ENCODE measurements at places on chromosomes 5 and 9. TPM values are rescaled to one million over a fixed set of nuclear protein-coding genes. Genes with fewer than 3 reads are reported as not detected.

The BOD1 gene
- total RNA-seq: 100.0 TPM

The STPG3 gene
- not detected for total RNA-seq

The MLANA gene
- not detected for total RNA-seq

The ANKRD18B gene
- 2.9 TPM for total RNA-seq

The STOML2 gene
- 121 TPM for total RNA-seq

DNA sequence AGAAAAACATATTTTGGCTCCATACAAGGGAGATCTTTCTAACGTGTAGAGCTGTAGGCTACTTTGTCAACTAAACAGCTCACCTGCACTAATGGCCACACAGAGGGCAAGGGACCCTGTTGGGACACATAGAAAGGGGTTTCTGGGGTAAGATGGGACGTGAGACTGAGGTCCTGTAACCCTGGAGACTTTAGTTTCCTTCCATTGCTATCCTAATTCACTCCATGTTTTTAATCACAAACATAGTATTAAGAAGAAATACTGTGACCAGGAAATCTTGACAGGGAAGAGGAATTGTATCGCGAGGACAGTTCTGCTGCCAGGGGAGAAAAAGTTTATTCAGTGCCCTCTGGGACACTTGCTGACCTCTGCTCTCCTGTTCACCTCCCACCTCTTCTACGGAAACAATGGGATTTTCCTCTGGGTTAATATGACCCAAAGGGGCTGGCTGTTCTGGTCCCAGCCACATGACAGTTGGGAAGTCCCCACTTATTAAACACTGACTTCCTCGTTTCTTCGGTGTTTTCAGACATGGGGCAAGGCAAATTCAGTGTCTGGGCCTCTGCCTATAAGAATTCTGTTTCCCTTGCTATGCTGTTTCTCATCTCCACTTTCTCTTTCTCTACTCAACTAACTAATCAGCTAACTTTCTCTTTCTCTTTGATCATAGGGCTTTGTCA is 106.9 kb upstream of the SEMA6A start:
- no peaks in the 10 kb centered on the region for H3K36me3 ChIP-seq
- no peak overlapping the region for H3K27ac ChIP-seq
- H3K27me3 ChIP-seq: no peaks in the 10 kb centered on the region
- H3K4me3 ChIP-seq: no peak overlapping the region

DNA sequence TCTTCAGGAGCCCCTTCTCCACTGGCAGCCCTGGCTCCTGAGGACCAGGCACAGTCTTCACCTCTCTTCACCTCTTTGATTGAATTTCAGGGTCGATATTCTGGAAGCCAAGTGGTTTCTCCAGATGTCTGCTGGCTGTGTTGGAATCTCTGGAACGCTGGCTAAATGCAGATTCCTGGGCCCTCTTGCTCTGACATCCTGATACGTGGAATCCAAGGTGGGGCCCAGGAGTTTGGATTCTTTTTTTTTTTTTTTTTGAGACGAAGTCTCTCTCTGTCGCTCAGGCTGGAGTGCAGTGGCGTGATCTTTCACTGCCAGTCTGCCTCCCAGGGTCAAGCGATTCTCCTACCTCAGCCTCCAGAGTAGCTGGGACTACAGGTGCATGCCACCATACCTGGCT is 26.8 kb upstream of the IER5L start:
- no peaks in the 10 kb centered on the region for H3K27me3 ChIP-seq
- H3K4me1 ChIP-seq: peaks cover 10% of the 10 kb centered on the region
- no peak overlapping the region for H3K4me3 ChIP-seq
- DNase-seq: no peak
- H3K36me3 ChIP-seq: no peaks in the 10 kb centered on the region
- no peak overlapping the region for H3K27ac ChIP-seq

DNA sequence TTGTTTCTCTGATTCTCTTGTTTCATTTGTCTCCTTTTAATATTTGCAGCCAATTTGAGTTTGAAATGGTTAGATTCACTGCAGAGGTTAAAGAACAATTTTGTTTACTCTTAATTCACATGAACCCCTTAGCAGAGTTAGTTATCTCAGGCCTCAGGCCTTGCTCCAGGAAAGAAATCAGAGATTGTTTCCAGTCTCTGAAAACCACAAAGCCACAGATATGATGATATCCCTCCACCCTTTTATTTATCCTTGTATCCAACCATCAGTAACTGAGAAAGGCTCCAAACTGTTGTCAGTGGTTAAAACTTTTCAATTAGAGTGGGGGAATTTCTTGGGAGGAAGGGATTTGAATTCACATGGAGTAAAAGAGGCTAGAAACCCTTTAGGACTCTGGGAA is 406.0 kb upstream of the DMAC1 start:
- H3K4me1 ChIP-seq: no peaks in the 10 kb centered on the region
- no peak for DNase-seq
- H3K36me3 ChIP-seq: no peaks in the 10 kb centered on the region
- no peak overlapping the region for H3K4me3 ChIP-seq
- no peak overlapping the region for H3K27ac ChIP-seq

DNA sequence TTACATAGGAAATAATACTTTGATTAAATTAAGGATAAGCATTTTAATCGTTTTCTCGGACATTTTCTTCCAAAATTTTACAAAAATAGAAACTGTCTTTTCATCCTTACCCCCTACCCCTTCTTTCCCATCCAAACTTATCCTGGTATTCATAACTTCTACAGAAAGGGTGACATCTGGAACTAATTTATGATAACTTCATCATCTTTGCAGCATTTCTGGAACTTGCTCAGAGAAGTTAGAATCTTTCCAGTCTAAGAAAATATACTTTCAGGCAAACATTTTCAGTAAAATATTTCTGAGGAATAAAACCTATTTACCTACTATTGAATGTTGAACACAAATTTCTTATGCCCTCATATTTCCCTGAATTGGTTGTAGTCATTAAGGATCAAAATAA is 309.0 kb downstream of the MAN2A1 start:
- peaks cover 3% of the 10 kb centered on the region for H3K4me1 ChIP-seq
- no peak for DNase-seq
- no peaks in the 10 kb centered on the region for H3K36me3 ChIP-seq
- H3K27me3 ChIP-seq: no peaks in the 10 kb centered on the region

GRCh38 chr5:138148811-138149210 is 9.6 kb upstream of the NME5 start:
- H3K4me3 ChIP-seq: no peak overlapping the region
- no peak for DNase-seq
- no peaks in the 10 kb centered on the region for H3K27me3 ChIP-seq
- H3K36me3 ChIP-seq: no peaks in the 10 kb centered on the region
- no peak overlapping the region for H3K27ac ChIP-seq

DNA sequence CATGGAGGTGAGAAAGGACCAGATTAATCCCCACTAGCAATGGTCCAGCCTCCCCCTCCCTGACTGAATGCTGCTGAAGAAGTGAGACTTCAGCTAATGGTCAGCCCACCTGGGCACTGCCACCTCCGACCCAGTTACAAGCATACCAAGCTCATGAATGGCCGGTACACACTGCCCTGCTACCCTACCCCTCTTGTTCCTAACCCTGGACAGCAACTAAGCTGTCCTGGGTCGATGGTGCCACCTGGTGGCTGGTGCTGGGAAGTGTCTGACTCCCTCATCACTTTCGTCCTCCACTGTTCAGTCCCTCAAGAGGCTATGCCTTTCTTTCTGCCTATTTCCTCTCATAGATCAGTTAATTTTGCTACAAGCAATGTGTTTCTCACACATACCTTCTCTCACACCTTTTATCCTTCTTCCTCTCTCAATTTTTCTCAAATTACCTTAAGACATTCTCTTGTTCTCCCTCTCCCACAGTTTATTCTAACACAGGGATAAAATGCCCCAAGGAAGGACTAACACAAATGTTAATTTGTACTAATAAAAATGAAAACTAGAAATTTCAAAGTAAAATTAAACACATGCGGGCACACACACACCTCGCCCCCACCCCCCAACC is 42.4 kb downstream of the PAX5 start:
- H3K27ac ChIP-seq: no peak overlapping the region
- H3K4me1 ChIP-seq: peaks cover 1% of the 10 kb centered on the region
- H3K36me3 ChIP-seq: peaks cover 2% of the 10 kb centered on the region
- DNase-seq: no peak
- peaks cover 95% of the 10 kb centered on the region for H3K27me3 ChIP-seq

DNA sequence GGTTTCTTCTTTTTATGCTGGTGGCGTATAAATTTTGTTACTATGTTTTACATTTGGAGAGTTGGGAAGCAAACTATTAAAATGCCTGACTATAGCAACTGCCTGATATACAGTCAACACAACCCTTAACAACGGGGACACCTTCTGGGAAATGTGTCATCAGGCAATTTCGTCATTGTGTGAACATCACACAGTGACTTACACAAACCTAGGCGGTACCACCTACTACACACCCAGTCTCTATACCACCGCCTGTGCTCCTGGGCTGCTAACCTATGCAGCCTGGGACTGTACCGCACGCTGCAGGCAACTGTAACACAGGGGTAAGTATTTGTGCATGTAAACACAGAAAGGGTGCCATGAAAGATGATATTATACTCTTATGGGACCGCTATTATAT is 1.3 kb upstream of the CDHR2 start:
- H3K27me3 ChIP-seq: peaks cover 12% of the 10 kb centered on the region
- no peak for DNase-seq
- H3K4me1 ChIP-seq: peaks cover 10% of the 10 kb centered on the region
- H3K27ac ChIP-seq: no peak overlapping the region

GRCh38 chr9:61665829-61666228 is 476.0 kb downstream of the SPATA31A7 start:
- H3K27ac ChIP-seq: no peak overlapping the region
- peaks cover 4% of the 10 kb centered on the region for H3K36me3 ChIP-seq
- no peaks in the 10 kb centered on the region for H3K27me3 ChIP-seq
- no peak for DNase-seq

GRCh38 chr9:72984991-72985390 is 32.1 kb upstream of the ALDH1A1 start:
- peaks cover 39% of the 10 kb centered on the region for H3K4me1 ChIP-seq
- peak overlapping the region; percentile 76 for H3K27ac ChIP-seq
- peaks cover 1% of the 10 kb centered on the region for H3K36me3 ChIP-seq
- DNase-seq: no peak
- H3K4me3 ChIP-seq: no peak overlapping the region
- H3K27me3 ChIP-seq: no peaks in the 10 kb centered on the region

GRCh38 chr5:54887663-54888062 is 97.7 kb downstream of the ESM1 start:
- H3K4me3 ChIP-seq: no peak overlapping the region
- no peak for DNase-seq
- H3K4me1 ChIP-seq: peaks cover 17% of the 10 kb centered on the region
- peaks cover 43% of the 10 kb centered on the region for H3K27me3 ChIP-seq

GRCh38 chr5:82809420-82810143 is 267.6 kb downstream of the TMEM167A start:
- H3K36me3 ChIP-seq: no peaks in the 10 kb centered on the region
- no peak overlapping the region for H3K27ac ChIP-seq

- H3K27me3 ChIP-seq: no peaks in the 10 kb centered on the region
- peaks cover 1% of the 10 kb centered on the region for H3K36me3 ChIP-seq
- no peak overlapping the region for H3K27ac ChIP-seq
- H3K4me1 ChIP-seq: no peaks in the 10 kb centered on the region
- no peak for DNase-seq
Observed at GRCh38 chr9:73683862-73684591, 532.4 kb downstream of the ANXA1 start.

DNA sequence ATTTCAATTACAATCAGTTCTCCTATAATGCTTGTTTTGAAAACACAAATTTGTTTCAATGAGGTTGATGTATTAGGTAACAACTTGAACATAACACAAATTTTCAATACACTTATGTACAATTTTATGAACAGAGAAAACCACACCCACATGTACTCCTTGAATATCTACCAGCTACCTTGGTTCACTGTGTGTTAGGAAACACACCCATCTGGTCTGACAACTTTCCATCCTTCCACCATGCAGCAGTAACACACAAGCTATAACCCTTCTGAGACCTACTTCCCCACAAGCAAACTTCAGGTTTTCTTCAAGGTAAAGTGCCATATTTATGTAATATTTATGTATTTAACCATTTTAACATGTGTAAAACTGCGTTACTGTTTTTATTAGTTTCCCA is 36.4 kb upstream of the UBQLN1 start:
- H3K27ac ChIP-seq: no peak overlapping the region
- no peak overlapping the region for H3K4me3 ChIP-seq
- H3K4me1 ChIP-seq: peaks cover 5% of the 10 kb centered on the region
- H3K36me3 ChIP-seq: peaks cover 4% of the 10 kb centered on the region
- H3K27me3 ChIP-seq: no peaks in the 10 kb centered on the region

DNA sequence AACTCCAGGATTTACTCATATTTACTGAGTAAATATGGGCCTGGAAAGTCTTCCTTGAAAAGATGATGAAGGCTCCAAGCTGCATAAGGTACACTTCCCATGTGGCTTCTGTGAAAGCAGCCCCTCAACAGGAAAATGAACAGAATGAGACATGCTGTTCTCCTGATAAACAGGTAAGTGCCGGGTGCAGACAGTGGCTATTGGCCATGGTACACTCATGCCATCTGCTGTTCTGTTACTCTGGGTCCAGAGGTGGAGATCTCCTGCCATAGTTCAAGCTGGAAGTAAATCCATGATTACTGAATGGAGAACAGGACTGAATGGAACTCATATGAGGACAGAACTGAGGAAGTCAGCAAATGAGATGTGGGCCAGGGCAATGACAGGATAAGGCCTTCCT is 103.6 kb downstream of the SLIT3 start:
- no peaks in the 10 kb centered on the region for H3K27me3 ChIP-seq
- H3K4me3 ChIP-seq: no peak overlapping the region
- no peak for DNase-seq
- no peak overlapping the region for H3K27ac ChIP-seq

DNA sequence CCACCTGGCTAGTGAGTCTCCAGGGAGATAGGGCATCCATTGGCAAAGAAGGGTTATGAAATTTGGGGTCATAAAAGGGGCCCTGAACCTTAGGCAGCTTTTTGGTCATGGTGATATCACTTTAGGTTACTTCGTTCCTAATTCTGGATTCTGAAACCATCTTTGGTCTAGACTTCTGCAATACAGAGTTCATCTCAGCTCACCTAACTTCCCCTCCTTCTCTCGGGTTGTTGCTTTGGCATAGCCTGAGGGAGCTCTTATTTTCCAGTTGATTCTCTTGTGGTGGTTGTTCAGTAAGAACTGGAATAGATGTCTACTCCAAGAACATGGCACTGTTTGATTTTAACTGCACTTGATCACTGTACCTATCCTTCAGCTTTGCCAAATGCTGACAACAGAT is 148.9 kb upstream of the RUSC2 start:
- DNase-seq: no peak
- no peaks in the 10 kb centered on the region for H3K4me1 ChIP-seq

DNA sequence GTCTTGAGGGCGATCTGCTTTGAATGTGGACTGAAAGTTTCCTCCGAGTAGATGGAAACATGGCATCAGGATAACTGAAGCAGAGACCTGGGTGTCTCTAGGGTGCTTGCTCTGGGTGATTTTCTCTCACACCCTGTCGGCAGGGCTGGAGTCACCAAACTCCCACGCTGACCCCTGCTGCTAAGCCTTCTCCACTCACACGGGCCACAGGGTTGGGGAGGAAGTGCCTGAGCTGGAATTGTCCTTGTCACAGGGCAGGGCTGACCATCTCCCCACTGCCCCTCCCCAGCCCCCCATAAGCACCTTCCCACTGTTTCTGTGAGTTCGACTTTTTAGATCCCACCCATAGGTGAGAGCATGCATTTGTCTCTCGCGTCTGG is 212.9 kb downstream of the FANCC start:
- no peak for DNase-seq
- no peaks in the 10 kb centered on the region for H3K27me3 ChIP-seq
- no peaks in the 10 kb centered on the region for H3K4me1 ChIP-seq
- no peak overlapping the region for H3K27ac ChIP-seq

- H3K36me3 ChIP-seq: peaks cover 11% of the 10 kb centered on the region
- no peak overlapping the region for H3K4me3 ChIP-seq
- H3K27me3 ChIP-seq: no peaks in the 10 kb centered on the region
- no peak overlapping the region for H3K27ac ChIP-seq
- peaks cover 23% of the 10 kb centered on the region for H3K4me1 ChIP-seq
Observed at GRCh38 chr5:40838086-40838485, 3.1 kb upstream of the RPL37 start.

Measured in progenitor cell of endocrine pancreas (in vitro differentiated cells).